ENCODE measurements at places on chromosomes 12 and 14.

GRCh38 chr12:44510510-44510909 lies 365.6 kb downstream of the NELL2 start:
- no peak for DNase-seq

GRCh38 chr14:104142946-104143470 lies 4.6 kb downstream of the KIF26A start:
- no peak for DNase-seq

GRCh38 chr14:81176241-81176640 lies 44.5 kb downstream of the GTF2A1 start:
- DNase-seq: no peak

- DNase-seq: peak; percentile 3
Observed at GRCh38 chr12:112303004-112303403, 79.2 kb downstream of the HECTD4 start.

- DNase-seq: no peak
Observed at GRCh38 chr12:53830631-53831030, 78.9 kb upstream of the CISTR start.

GRCh38 chr14:76698191-76698590 lies 63.1 kb upstream of the VASH1 start:
- no peak for DNase-seq

- DNase-seq: no peak
Observed at GRCh38 chr14:21322716-21323115, 42.8 kb downstream of the RPGRIP1 start.

- peak; percentile 33 for DNase-seq
Observed at GRCh38 chr12:113912760-113913329, 53.3 kb downstream of the RBM19 start.

GRCh38 chr12:107277855-107278254 lies 184.5 kb upstream of the CRY1 start:
- no peak for DNase-seq

GRCh38 chr12:77382096-77382742 lies 316.9 kb upstream of the E2F7 start:
- DNase-seq: no peak

DNA sequence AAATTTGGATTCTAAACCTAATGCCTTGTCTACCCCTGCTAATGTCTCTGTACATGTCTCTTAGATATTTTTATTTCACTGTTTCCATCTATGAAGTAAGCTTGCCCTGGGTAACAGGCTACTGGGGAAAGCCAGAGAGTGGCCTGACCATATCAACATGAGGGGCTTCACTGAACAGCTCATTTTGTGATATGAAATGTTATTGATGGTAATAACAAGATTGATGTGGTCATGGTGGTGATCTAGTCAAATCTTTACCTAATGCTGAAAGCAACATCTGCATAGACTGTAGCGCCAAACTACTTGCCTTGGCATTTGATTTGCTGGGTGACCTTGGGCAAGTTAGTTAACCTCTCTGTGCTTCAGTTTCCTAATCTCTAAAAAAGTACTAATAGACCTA lies 9.9 kb upstream of the DYRK2 start:
- DNase-seq: no peak

GRCh38 chr12:4269279-4269991 lies 4.1 kb upstream of the CCND2 start:
- DNase-seq: peak; percentile 94

DNA sequence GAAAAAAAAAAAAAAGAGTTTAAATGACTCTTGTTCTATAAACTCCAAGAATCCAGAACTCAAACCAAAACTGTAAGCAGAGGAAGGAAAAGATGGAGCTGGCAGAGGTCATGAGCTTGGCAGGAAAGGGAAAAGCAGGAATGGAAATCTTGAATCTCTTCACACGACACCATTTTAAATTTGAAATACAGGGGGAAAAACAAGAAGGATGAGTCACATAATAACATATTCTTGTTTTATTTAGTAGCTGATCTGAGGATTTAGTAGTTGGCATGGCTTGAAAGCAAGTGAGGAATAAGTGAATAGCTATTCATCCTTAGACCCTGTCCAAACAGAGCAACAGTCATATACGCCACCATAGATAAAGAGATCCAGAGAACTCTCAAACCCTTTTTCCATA lies 35.0 kb downstream of the EPS8 start:
- DNase-seq: no peak

- DNase-seq: no peak
Observed at GRCh38 chr12:67299526-67299925, 30.4 kb downstream of the CAND1 start.

DNA sequence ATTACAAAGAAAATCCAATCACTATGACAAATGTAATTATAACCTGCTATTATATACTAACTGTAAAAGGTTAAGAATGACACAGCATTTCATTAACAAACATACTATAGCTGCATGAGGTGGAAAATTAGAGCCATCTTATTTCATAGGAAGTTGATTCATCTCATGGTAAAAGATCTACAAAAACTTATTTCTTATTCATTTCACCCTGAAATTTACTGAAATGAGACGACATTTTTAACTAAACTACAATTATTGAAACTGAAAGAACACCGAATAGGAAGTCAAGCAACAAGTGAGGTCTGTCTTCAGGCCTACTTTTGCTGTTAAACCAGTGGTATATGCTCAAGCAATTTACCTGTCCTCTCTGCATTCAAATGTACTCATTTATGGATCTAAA lies 87.2 kb downstream of the CEP83 start:
- DNase-seq: no peak

DNA sequence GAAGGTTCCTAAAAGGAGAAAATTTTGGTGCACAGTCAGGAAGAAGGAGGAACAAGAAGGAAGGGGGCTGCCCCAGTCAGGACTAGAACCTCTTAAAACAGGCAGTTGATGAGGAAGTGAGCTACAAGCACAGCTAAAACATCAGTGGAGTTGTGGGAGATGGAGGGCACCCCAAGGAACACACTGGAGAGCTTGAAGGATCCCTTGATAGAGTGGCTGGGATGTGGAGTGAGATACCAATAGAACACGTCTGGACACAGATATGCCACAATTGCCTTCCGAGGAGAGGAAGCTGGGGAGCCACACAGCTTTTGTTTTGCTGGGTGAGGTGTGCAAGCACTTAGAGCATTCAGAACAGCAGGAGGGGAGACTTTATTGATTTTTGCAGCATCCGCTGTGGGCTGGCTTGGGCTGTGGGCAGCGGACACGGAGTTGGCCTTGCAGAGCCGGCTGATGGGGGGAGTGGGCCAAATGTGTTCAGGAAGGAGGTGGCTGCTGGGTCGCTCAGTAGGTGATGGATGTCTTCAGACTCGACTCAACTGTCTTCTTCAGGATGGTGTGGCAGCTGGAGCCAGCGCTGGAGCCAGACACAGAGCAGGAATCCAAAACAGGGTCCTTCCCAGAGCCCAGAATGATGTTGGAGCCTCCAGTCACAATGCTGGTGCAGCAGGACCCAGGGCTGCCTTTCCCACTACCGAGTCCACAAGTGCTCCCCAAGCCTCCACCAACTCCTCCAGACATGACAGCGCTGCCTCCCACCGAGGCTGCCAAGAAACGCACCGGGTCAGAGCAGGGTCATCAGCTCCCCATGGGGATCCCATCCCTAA lies 4.7 kb upstream of the KRT79 start:
- no peak for DNase-seq
